ENCODE measurements at places on chromosomes 1 and 21.

GRCh38 chr1:155125946-155126555 lies 1.6 kb upstream of the EFNA1 start:
- peaks cover 30% of the 10 kb centered on the region for H3K4me1 ChIP-seq
- H3K36me3 ChIP-seq, result no peaks in the 10 kb centered on the region
- peak overlapping the region; percentile 47 for H3K4me3 ChIP-seq
- no peak overlapping the region for H3K27ac ChIP-seq

DNA sequence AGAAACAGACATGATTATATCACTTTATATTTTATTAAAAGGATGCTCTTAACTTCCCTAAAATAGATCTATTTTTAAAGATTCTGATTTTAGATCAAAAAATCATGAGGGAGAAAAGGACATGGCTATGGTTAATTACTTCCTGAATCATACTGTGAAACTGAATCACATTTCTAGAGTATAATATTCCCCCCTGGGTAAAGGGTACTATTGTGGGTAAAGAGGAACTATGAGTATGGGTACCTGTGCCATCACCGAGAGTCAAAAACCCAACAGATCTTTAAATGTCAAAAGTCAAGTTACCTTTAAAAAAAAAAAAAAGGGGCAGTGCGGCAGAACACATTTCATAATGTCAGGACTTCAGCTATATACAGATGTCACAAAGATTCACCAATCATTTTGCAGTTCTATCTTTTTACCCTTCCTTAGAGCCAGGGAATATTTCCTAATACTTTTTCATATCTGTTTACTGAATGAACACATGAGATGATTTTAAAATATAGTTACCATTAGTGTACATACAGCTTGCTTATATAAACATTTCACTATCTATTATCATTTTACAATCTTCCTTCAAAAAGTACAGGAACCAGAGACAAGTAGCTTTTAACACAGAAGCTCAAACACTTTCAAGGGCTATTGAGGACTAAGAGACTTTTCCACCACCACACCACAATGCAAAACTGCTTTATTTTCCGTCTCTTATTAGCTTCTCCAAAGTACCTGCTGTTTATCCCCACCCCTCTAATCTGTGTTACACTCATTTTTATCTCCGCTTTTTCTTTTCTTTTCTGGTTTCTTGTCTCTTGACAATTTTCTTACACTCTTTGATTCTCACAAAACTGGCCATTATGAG lies 45.0 kb downstream of the EVI5 start:
- peak overlapping the region; percentile 18 for H3K4me3 ChIP-seq
- H3K4me1 ChIP-seq, result peaks cover 38% of the 10 kb centered on the region
- H3K27me3 ChIP-seq, result no peaks in the 10 kb centered on the region
- DNase-seq, result peak; percentile 47
- no peak overlapping the region for H3K27ac ChIP-seq

DNA sequence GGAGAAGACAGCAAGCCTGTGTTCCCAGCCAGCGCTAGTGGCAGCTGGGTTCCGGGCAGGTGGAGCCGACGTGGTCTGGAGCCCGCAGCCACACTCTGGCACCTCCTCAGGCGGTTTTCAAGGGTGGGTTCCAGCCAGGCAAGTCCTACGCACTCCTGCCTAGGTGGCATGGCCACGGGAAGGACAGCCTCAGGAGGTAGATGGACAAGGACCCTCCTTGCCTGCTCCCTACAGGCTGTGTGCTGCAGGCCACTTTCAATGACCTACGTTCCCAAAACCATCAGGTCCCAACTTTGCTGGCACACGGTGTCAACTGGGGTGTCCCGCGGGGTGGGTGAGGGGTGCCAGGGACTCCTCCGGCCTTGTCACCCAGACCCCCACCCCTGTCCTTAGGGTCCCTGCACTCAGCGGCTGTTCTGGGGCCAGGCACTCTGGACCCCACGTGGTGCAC lies 6.7 kb upstream of the PTGER3 start:
- peaks cover 7% of the 10 kb centered on the region for H3K36me3 ChIP-seq
- no peak overlapping the region for H3K4me3 ChIP-seq
- peaks cover 3% of the 10 kb centered on the region for H3K4me1 ChIP-seq
- no peak for DNase-seq
- H3K27me3 ChIP-seq, result peaks cover 6% of the 10 kb centered on the region
- H3K27ac ChIP-seq, result no peak overlapping the region

DNA sequence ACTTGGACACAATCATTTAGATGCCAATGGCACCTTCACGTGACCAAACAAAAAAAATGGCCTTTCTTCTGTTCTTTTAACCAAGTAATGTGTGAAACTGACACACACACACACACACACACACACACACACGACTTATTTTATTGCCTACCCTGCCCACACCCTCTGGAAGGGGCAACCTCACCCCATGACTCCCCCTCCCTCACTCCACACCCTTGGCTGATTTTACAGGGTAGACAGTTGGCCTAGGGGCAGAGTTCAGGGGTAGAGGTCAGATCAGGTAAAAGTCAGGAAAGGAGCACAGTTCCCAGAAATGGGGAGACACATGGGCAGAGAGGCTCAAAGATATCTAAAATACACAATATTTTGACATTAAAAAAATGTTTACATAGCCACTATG lies 144.8 kb upstream of the GJB5 start:
- H3K4me3 ChIP-seq, result no peak overlapping the region
- no peak for DNase-seq
- H3K36me3 ChIP-seq, result no peaks in the 10 kb centered on the region
- no peaks in the 10 kb centered on the region for H3K4me1 ChIP-seq
- H3K27ac ChIP-seq, result no peak overlapping the region
- H3K27me3 ChIP-seq, result peaks cover 47% of the 10 kb centered on the region

DNA sequence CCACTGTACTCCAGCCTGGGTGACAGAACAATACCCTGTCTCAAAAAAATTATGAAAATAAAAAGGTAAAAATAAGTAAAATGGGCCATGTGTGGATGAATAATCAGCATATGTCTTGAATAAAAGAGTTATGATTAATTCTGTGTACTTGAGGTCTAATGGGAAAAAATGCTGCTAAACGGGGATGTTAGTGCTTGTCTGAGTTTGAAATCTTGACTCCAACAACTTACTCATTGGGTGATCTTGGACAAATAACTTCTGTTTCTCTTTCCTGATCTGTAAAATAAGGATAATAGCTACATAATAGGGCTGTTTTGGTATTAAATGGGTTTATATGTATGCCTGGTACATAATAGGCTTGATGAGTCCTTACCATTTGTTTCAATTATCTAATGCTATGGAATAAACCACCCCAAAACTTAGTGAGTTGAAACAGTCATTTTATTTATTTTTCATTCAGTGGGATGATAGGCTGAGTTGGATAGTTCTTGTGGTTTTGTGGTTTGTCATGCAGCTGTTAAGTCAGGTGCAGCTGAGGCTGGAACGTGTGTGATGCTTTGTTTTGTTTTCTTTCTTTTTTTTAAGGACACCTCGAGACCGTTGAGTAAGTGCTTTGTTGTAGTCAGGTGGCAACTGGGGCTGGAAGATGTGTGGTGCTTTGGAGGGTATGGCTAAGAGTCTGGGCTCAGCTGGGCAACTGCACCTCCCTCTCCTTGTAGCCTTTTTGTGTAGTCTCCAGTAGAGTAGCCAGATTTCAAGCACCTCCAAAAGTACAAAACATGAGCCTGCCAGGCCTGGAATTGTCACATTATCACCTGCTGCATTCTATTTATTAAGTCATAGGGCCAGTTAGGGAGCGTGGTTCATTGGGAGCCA lies 4.9 kb downstream of the MDM4 start:
- peak; percentile 88 for DNase-seq
- peaks cover 82% of the 10 kb centered on the region for H3K4me1 ChIP-seq
- peaks cover 22% of the 10 kb centered on the region for H3K36me3 ChIP-seq
- H3K27ac ChIP-seq, result no peak overlapping the region
- peak overlapping the region; percentile 84 for H3K4me3 ChIP-seq
- no peaks in the 10 kb centered on the region for H3K27me3 ChIP-seq

- H3K4me3 ChIP-seq, result no peak overlapping the region
- H3K27ac ChIP-seq, result peak overlapping the region; percentile 80
- H3K4me1 ChIP-seq, result peaks cover 6% of the 10 kb centered on the region
These were observed 557 bp downstream of the CLCNKA start for GRCh38 chr1:16022393-16022792.

GRCh38 chr1:18571275-18571674 lies 59.4 kb upstream of the PAX7 start:
- no peak overlapping the region for H3K4me3 ChIP-seq
- H3K4me1 ChIP-seq, result peaks cover 14% of the 10 kb centered on the region
- DNase-seq, result no peak
- peaks cover 5% of the 10 kb centered on the region for H3K27me3 ChIP-seq

DNA sequence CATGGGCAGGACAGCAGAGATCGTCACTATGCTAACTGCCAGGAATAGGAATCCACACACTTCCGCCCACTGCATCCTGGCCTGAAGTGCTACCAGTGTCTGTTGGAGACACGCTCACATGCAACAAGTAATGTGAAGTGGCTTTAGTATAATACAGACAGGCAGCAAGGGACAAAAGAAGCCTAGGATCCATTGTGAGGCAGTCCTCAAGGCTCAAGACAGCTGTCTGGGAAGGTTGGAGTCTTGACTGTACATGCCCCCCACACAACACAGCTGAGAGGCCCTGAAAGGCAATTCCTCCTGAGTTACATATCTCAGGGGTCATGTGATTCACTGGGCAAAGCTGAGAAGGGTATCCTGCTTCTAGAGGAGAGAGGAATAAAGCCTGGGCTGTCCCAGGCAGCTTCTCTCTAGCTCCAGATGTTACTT lies 39.9 kb upstream of the CD1D start:
- no peaks in the 10 kb centered on the region for H3K27me3 ChIP-seq
- DNase-seq, result no peak
- no peak overlapping the region for H3K4me3 ChIP-seq
- no peak overlapping the region for H3K27ac ChIP-seq

DNA sequence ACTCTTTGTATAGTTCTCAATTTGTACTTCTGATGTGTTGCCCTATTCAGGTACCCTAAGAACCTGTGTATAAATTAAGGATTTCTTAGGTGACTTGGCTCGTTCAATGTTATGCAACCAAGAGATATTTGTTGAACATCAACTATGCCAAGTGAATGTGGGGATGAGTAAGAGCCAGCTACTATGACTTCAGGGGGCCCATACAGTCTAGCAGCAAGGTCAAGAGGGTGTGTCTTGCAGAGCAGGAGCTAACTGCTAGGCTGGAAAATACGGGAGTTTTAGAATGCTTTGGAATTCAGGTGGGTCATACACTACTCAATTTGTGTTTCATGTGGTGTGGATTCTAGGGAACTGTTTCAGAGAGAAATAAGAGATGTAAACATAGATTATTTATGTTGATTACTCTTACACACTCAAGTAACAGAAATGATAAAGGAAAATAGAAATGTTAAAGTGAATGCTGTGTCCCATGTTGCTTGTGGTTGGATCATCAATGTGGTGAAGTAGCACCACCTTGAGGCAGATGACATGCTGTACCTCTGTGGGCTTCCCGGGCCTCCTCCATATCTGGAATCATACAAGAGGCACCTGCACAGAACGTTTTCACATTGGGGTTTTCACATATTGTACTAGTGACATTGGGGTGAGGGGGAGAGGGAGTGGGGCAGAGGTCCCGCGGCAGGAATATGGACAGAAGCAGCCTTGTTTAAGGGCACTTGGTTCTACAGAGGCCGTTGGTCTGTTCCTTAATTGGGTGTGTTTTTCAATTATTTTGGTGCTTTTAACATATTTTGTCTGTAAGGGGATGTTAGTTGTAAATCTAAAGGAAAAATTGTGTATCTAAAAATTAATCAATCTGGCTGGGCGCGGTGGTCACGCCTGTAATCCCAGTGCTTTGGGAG lies 12.4 kb downstream of the ARPC5 start:
- peak overlapping the region; percentile 79 for H3K27ac ChIP-seq
- no peaks in the 10 kb centered on the region for H3K36me3 ChIP-seq
- no peak overlapping the region for H3K4me3 ChIP-seq
- no peaks in the 10 kb centered on the region for H3K27me3 ChIP-seq
- DNase-seq, result peak; percentile 53

GRCh38 chr1:87100271-87100670 lies 185.8 kb downstream of the HS2ST1 start:
- DNase-seq, result no peak
- H3K4me1 ChIP-seq, result no peaks in the 10 kb centered on the region
- no peak overlapping the region for H3K4me3 ChIP-seq
- H3K36me3 ChIP-seq, result peaks cover 38% of the 10 kb centered on the region

GRCh38 chr1:15540186-15540585 lies 13.5 kb downstream of the DNAJC16 start:
- no peak for DNase-seq
- H3K4me3 ChIP-seq, result no peak overlapping the region
- no peak overlapping the region for H3K27ac ChIP-seq

DNA sequence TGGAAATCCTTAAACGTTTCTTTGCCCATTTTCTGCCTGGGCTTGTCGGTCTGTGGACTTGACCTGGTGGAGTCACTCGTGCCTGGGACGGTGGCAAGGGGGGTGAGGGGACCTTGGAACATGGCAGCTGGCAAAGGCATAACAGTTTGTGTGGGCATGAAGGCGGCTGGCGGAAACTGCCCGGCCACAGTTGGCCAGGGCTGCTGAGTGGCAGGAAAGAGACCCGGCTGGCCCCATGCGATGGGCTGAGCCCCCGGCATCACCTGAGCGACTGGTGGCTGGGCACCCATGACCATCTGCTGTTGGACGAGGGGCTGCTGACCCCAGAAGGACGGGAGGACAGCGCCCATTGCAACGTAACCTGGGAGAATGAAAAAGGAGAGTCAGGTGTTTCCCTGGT lies 49.3 kb upstream of the C8B start:
- DNase-seq, result no peak
- H3K27ac ChIP-seq, result no peak overlapping the region
- H3K4me3 ChIP-seq, result no peak overlapping the region
- H3K27me3 ChIP-seq, result peaks cover 4% of the 10 kb centered on the region
- no peaks in the 10 kb centered on the region for H3K36me3 ChIP-seq

DNA sequence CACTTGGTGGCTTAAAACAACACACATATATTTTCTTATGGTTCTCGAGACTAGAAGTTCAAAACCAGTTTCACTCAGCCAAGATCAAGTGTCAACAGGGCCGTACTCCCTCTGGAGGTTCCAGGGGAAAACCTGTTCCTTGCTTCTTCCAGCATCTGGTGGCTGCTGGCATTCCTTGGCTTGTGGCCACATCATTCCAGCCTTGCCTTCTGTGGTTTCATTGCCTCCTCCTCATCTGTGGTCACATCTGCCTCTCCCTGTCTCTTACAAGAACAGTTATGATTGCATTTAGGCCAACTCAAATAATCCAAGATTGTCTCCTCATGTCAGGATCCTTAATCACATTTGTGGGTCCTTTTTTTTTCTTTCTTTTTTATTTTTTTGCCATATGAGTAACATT lies 240.7 kb upstream of the HOOK1 start:
- H3K36me3 ChIP-seq, result peaks cover 12% of the 10 kb centered on the region
- no peak overlapping the region for H3K4me3 ChIP-seq
- no peak for DNase-seq
